Myocyte (in vitro differentiated cells): ENCODE measurements at places on chromosomes 6 and 20. TPM values are rescaled to one million over a fixed set of nuclear protein-coding genes. Genes with fewer than 3 reads are reported as not detected.

DNA sequence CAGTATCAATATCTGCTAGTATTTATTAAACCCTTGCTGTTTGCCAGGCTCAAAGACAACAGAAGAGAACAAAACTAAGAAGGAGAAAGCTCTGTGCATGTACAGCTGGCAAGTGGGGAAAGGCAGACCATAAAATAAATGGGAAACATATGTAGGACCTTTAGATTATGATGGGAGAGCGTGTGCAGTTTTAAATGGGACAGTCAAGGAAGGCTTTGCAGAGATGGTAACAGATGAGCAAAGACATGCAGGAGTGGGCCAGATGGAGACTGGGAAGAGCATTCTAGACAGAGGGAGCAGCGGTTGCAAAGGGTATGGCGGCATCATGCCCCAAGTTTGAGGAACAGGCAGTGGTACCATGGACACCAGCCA, 260.0 kb downstream of the NRN1 start:
- no peak for DNase-seq

DNA sequence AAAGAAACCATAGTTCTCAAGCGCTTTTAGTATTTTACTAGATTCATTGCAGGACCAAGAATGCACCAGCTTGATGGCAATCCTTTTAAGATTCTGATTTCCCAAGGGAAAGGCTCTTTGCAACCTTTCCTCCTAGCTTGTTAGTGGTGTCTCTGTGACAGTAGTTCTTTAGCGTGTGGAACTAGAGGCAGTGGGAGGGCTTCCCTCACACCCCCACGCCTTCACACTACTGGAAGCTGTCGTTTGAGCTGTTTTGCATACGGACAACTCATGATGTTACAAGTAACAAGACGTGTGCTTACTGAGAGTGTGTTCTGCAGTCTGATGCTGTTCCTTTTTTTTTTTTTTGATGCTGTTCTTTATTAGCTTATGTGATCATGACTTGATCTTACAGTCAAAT, 34.1 kb downstream of the EYA4 start:
- DNase-seq: no peak

DNA sequence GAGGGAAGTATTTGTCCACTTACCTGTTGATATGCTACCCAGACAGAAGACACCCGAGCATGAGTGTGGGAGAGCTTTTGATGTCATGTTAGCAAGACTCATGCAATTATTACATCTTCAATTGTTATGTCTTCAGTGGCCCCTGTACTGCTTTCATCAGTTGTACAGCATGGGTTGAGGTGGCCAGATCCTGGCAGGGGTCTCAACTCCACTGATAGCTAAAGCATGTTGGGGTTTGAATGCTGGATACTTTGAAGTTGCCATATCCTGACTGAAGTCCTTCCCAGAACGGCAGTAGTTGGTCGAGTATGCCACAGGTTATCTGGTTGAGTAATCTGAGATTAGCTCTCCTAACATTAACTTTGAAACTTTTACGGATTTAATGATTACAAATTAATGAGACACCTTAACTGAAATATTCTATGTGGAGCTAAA, 46.7 kb downstream of the LRRN4 start:
- DNase-seq: no peak

Gene RBM24
- 230 and 289 TPM in 2 replicates for total RNA-seq

DNA sequence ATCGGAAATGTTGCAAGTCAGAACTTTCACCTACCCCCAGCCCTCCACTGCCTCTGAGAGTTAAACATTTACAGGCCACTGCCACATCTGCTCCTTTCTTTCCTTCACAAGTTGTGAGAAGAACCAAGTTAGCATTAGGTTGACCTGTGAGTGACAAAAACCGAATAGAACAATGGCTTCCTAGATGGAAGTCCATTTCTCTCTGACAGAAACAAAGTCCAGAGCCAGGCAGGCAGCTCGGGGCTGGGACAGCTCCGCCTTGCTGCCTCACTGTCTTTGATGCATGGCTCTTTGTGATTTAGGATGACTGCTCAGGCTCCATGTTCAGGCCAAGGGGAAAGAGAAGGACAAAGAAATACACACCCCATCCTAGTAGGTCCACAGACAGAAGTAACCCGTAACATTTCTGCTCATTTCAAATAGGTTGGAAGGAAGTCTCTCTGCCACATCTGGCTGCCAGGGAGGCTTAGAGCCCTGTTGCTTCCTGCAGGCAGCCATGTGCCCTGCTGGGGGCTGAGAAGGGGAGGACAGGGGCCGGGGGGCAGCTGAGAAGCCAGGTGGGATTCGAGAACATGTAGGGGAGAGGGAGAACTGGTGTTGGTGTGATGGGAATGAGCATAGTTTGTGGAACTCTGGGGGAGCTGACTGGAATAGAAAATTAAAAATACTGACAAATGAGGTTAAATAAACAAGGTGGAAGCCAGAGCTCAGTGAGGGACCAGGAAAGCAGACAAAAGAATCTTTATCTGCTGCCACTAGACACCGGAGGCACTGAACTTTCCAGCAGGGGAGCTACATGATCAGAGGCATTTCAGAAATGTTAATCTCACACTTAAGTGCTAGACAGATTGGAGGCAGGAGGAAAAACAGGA, 19.5 kb upstream of the IER3 start:
- DNase-seq: no peak

DNA sequence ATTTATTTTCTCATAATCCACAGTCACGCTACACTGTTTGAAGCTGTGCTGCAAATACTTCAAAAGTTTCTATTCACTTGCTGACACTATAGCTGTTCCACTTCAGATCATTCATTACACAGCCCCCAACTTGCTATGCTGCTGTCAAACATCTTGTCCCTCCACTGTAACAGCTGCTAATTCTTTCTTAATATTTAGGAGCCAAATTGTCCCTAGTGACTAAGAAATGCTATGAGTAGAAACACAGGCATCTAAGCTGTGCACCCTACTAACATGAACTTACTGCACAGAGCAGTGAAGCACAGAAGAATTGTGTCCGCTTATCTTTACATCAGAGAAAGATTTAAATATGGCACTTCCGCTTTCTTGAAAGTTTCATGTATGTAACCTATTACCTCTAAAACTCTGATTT, 91.3 kb downstream of the PDE10A start:
- peak; percentile 81 for DNase-seq

DNA sequence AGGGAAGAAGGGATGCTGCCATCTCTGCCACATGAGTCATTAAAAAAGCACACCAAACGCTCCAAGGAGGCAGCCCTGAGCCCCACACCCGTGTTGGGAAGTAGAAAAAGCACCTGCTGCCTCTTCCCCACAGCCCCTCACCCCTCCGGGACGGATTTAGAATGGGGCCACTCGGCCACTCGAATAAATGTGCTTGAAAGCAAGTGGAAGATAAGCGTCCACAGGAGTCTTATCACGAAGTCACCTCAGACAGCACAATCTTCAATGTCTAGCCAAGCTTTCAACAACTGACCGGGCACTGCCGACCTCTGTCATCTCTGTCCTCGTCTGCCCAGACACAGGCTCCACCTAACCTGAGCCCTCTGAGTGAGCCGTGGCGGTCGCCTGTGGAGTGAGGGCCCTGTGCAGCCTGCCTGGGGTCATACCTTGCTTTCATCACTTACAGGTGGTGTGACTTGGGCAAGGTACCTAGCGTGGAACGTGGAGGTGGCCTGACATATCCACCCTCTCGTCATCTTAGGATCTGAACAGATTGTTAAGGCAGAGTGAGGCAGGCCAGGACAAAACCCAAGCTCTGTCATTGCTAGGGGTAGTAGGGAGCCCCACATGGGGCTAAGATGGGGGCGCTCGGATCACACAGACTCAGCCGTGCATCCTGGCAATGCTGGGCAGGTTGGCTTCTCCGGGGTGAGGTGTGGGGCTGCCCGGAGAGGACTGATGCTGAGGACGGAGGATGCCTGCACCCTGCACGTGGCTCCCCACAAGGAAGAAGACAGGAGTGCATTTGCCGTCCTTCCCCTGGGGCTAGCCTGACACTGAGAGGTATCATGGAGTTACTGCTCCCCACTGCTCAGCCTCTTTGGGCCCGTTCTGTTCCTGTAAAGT, 34.8 kb downstream of the PSMG4 start:
- DNase-seq: peak; percentile 68

Gene ELOVL4
- total RNA-seq: 1.9 and 2.2 TPM in 2 replicates

- DNase-seq: no peak
These were observed 27.1 kb upstream of the KCNK5 start for GRCh38 chr6:39256294-39256940.

GRCh38 chr20:64107736-64108457, 532 bp upstream of the NPBWR2 start:
- no peak for DNase-seq

Gene GSTA1
- total RNA-seq: not detected in 2 replicates

GRCh38 chr6:2429032-2429431, 183.6 kb upstream of the GMDS start:
- no peak for DNase-seq

GRCh38 chr6:169345146-169345545, 91.5 kb upstream of the THBS2 start:
- DNase-seq: no peak

Gene TNXB
- 0.16 and 0.36 TPM in 2 replicates for total RNA-seq

DNA sequence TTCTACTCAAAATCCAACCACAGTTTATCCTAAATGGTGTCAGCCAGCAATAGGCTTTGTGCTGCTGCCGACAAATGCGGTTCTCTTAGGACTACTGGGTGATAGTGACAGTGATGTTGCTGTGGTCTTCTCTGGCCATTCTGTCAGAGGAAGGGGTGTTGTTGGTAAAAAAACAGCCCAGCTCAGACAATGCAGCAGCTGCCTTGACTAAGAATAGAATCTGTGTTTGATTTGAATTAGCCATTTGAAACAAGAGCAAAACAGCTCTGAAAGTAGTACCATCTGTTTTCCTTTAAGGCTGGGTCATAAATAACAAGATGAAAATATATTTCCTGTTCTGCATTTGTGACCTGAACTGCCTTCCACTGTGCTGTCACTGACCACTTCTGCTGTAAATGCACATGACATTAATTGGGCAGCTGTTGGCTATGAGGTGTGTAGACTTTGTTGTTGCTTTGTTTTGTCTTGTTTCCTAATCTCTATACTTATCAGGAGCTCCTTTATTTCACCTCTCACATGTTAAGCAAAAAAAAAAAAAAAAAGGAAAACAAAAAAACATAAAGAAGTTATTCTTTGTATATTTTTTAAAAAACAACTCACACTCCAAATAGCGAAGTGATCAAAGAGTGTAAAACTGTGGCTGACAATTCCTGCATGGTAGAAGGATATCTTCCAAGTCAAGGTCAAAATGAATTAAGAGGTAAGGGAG, 497.8 kb upstream of the ARID1B start:
- DNase-seq: peak; percentile 35

Gene SLC52A3
- total RNA-seq: not detected in 2 replicates

DNA sequence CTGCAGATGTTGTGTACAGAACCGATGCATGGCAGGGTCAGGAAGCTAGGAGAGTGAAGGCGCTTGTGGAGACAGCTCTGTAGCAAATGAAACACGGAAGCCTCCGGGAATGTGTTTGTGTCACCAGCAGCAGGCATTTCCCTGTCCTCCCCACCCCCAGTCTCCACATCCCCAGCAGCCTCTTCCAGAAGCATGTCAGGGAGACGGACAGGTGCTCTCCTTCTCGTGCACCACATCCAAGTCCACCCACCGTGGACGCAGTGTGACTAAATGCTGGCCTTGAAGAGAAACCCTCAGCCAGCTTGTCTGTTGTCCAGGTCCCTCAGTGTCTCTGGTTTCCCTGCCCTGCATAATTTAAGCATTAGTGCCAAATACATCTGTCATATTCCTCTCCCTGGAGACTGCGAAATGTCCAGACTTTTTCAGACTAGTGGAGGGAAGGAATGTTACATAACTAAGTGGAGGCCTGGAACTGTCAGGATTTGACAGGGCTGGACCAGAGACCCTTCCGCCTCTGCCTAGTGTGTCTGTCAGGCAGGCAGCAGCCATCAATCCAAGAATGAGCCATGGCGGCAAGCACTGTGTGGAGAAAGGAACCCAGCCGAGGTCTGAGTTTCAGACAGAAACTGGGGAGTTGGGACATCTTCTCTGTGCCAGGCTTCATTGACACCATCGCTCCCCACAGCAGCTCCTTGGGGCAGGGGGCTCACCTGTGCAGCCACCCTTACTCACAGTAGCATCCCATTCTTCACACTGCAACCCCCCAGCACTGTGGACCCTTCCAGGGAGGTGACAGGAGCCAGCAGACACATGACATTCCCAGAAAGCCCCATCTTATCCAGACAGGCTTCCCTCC, 26.6 kb upstream of the PI16 start:
- peak; percentile 98 for DNase-seq

DNA sequence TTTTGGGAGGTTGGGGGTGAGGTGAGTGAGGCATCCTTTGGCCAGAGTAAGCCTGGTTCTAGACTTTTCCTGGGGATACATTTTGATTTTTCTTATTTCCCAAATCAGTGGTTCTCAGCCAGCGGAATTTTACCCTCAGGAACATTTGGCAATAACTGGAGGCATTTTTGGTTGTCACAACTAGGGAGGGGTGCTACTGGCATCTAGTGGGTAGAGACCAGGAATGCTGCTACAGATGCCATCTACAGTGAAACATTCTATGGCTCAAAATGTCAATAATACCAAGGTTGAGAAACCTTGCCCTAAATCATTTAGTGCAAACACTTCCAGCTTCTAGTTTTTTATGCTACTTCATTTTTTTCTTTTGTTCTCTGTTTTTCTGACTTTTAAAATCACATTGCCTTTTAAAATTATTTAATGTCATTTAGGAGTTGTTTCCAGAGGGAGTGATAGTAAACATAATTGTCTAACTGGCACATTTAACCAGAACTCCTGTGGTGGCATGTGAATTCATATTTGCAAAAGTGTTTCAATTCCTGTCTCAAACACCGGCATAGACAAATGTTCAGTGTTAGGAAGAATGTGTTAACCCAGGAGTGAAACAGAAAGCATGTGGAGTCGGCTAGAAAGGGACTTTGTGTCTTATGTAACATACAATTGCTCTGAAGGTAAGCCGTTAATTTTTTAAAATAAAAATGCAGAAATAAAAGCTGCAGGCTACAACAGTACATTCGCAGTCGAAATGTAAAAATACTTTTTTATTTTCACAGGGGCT, 59.0 kb downstream of the QRSL1 start:
- DNase-seq: peak; percentile 59

Gene CPXM1
- not detected in 2 replicates for total RNA-seq

- no peak for DNase-seq
These were observed 68.8 kb downstream of the ZBTB2 start for GRCh38 chr6:151322570-151322969.

GRCh38 chr6:88246654-88247053, 80.5 kb upstream of the CNR1 start:
- no peak for DNase-seq

Gene TAB2
- 33.2 and 37.0 TPM in 2 replicates for total RNA-seq

Gene NRSN1
- total RNA-seq: not detected in 2 replicates

DNA sequence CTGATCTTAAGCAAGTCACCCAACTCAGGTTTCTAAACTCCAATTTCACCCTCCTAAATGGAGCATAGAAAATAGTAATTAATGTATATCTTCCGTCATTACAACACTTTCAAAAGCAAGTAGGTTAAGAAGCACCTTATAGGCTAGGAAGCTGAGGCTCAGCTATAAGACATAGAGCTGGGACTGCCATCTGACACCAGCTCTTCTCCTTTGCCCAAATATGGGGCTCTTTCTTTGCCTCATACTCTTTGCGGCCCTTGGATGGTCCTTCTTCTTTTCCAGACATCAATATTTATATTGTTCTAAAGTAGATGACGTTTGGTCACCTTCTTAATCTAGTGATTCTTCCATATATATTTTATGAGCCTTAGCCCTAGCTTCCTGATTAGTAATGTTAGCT, 413.2 kb downstream of the LMBRD1 start:
- DNase-seq: no peak

GRCh38 chr6:138194287-138194686, 24.0 kb downstream of the PBOV1 start:
- no peak for DNase-seq

Gene JPH2
- 263 and 339 TPM in 2 replicates for total RNA-seq

GRCh38 chr6:158038291-158039177, 56.9 kb downstream of the SYNJ2 start:
- peak; percentile 76 for DNase-seq
